ENCODE measurements at places on chromosomes 11 and 22.

GRCh38 chr22:32232191-32232830 lies 22.8 kb downstream of the SLC5A4 start:
- DNase-seq = no peak

- DNase-seq = no peak
Observed at GRCh38 chr11:35615921-35616900, 2.0 kb upstream of the FJX1 start.

DNA sequence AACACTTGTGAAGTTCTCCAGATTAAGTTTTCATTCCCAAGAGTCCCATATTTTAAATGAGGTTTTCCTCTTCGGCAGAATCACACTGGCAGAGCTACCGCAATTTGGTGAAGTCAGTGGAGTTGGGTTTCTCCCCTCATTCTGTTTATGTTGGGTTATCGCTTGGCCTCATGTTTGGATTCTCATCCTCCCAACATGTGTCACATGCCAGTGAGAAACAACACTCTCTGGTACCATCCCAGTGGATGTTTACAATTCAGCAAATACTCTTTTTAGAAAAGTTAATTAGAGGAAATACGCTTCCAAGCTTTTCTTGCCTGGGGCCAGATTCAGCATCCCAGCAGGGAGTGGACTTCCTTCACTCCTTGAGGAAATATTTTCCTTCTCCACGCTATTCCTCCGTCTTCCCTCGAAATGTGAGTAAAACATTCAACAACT lies 2.1 kb downstream of the PAMR1 start:
- DNase-seq = no peak

GRCh38 chr11:43868852-43869567 lies 11.6 kb upstream of the ALKBH3 start:
- DNase-seq = peak; percentile 49

GRCh38 chr11:20090654-20091374 lies 69.5 kb downstream of the DBX1 start:
- DNase-seq = no peak

- DNase-seq = no peak
Observed at GRCh38 chr11:120055646-120056045, 82.3 kb downstream of the TRIM29 start.

DNA sequence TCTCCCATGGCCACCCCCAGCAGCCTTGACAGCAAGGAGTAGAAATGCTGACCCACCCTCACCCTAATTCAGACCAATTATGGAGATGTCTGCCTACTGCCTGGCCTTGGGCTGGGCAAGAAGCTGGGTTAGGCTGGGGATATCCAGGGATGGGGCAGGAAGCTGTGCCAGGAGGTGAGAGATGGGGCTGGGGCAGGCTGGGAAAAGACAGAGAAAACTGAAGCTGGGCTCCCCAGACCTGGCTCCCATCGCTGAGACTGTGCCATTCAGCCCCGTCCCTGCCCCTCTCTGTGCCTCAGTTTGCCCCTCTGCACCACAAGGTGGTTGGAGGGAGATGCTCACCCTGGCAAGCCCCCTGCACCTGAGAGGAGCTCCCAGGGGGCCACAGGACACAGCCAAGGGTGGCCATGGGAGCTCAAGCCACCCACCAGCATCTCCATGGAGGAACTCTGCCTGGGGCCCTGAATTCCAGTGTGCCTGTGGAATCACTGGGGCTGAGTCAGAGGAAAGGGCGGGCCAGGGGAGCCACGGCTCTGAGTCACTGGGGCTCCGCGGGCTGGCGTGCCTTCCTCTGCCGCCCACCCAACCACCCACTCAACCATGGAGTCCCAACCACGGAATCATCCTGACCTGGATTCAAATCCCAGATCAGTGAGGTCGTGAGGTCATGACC lies 6.0 kb upstream of the CARD10 start:
- peak; percentile 54 for DNase-seq

GRCh38 chr11:116694815-116695590 lies 77.8 kb downstream of the BUD13 start:
- DNase-seq = no peak

GRCh38 chr11:109851780-109852390 lies 241.3 kb upstream of the ZC3H12C start:
- no peak for DNase-seq

GRCh38 chr22:47419239-47419638 lies 656.8 kb downstream of the TBC1D22A start:
- DNase-seq = no peak

DNA sequence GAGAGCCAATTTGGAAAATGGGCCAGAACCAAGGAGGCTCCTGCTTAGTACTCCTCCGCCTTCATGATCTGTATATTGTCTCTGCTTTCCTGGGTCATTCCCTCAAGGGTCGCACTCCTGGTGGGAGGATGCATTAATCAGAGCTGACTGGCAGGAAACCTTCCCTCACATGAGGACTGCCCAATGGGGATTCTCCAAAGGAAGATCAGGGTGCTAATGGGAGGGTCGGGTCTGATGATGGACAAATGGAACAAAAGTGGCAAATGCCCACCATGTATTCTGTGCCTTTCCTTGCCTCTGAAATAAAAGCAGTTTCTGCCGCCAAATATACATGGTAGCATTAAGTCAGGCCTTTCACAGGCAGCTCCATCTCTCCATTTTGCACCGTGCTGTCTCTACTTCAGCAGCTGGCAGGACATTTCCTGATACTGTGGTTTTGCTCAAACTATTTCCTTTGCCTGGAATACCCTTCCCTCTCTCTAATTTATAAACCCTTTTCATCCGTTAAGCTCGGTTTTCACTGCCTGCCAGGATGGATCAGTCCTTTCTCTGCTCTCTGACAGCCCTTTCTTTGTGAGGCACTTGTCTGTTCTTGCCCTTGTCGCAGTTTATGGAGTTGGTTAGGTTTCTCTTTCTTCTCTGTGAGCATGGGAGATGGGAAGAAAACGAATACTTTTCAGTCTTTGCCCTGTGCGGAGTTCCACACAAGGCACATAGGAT lies 13.5 kb downstream of the SREBF2 start:
- no peak for DNase-seq

- DNase-seq = no peak
Observed at GRCh38 chr22:25403811-25404471, 160.5 kb upstream of the GRK3 start.

DNA sequence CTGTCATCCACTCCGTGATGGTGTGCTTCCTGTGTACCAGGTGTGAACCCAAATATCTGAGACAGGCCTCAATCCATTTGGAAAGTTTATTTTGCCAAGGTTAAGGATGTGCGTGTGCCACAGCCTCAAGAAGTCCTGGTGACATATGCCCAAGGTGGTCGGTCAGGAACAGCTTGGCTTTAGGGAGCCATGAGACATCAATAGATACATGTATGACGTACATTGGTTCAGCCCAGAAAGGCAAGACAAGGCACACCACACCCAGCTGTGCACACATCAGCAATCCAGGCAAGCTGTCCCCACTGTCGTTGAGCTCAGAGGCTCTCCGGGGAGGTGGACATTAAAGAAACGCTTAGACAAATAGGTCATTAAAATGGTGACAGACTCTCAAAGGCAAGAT lies 56.8 kb upstream of the SHANK2 start:
- no peak for DNase-seq

- DNase-seq = no peak
Observed at GRCh38 chr11:15361316-15361715, 246.6 kb downstream of the INSC start.

GRCh38 chr11:91913407-91913806 lies 311.2 kb upstream of the FAT3 start:
- no peak for DNase-seq

GRCh38 chr11:109405671-109406070 lies 16.3 kb upstream of the C11orf87 start:
- peak; percentile 26 for DNase-seq

- DNase-seq = peak; percentile 69
Observed at GRCh38 chr11:76215941-76216340, 9.6 kb upstream of the WNT11 start.

GRCh38 chr11:117814766-117815261 lies 9.7 kb downstream of the FXYD2 start:
- DNase-seq = no peak

DNA sequence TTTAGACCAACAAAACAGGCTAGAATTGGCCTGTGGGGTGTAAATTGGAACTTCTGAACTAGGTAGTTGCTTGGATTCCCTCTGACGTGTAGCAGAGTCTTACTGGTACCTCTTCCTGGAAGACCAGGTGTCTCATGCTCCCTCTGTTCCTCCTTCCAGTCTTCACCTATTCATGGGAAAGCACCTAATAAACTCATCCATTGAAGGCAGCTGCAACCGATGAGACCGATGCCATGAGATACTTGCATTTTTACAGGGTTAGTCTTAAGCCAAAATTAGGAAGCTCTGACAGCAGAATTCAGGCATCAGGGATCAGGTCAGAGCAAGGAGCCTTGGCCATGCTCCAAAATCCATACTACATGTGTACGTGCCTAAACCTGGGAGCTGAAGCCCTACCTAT lies 13.2 kb upstream of the HEPHL1 start:
- no peak for DNase-seq
